ENCODE measurements at places on chromosomes 16 and 17. TPM values are rescaled to one million over a fixed set of nuclear protein-coding genes. Genes with fewer than 3 reads are reported as not detected.

The C16orf96 gene
- 1.6 TPM for total RNA-seq

The CFDP1 gene
- total RNA-seq: 77.3 TPM

The TBC1D3I gene
- 0.46 TPM for total RNA-seq

The PLD6 gene
- total RNA-seq: 0.22 TPM

DNA sequence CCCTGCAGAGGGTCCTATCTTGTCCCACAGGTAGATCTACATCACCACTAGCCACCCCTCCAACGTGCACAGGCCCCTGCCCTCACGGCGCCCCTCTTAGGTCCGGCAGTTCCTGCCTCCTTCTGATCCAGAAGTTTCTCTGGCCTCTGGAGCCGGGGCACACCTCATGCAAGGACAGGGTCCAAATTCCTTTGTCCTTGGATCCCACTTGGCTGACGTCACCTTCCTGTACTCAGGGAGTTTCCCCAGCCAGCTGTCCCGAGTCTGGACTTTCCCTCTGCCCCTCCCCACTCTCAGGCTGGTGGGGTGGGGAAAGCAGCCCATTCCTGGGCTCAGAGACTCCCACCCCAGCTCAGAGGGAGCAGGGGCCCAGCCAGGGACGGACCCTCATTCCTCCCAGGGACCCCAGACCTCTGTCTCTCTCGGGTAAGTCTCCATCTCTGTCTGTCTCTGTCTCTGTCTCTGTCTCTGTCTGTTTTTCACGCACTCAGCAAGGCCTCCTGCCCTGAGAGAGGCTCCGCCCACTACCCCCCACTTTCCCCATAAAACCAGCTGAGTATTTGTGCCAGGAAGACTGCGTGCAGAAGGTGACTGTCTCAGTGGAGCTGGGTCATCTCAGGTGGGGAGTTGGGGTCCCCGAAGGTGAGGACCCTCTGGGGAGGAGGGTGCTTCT, at the start of gene IL32:
Gene IL32, plus strand, starts transcription at position 572 of the 673 bp plus-strand sequence. CDS start 172 bp downstream, outside the sequence.
- no peak for DNase-seq

DNA sequence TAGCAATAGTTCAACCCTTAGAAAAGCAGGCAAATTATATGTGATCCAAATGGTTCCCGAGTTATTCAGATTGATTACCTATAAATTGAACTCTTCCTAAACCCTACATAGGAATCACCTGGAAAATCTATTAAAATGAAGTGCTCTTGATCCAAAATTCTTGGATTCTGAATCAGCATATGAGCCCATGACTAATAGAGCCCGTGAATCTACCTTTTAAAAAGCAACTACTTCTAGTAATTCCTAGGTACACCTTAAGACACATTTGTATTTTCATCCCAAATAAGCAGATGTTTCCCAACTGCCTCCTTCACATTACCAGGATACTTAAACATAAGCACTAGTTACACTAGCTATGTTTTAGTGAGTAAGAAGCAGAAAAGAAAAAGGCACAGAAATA, 1171.0 kb upstream of the GOT2 start:
- no peak for DNase-seq

DNA sequence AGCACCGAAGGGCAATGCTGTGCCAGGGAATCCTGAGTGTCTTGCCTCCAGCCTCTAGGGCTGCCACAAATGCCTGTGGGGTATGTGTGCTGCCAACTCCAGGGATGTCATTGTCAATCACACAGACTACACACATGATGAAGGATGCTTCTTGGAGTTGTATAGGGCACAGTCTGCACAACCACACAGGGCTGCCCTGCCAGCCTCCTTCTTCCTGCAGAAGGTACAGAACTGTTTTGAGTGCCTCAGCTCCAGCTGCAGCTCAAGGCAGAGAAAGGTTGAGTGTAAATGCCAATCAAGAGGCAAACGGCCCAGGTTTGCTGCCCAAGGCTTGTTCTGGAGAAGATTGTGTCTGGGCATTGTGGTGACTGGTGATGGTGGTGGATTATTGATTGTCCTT, 15.6 kb downstream of the SCNN1B start:
- DNase-seq: no peak

- no peak for DNase-seq
Measured at GRCh38 chr17:6374271-6374691, 60.6 kb downstream of the AIPL1 start.

DNA sequence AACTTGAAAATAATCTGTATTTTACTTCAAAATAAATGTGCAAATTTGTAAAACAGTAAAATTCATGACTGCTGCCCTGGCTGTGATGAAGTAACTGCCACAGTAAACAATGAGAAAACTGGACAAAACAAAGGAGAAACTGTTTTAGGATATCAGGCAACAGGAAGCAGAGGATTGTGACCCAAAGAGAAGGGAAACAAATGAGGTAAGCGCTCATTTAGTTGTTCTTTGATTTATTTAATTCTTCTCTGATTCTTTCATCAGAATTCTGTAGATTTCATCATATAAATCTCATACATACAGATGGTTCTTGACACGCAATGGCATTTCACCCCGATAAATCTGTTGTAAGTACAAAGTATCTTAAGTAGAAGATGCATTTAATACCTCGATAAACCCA, 198.1 kb upstream of the AXIN2 start:
- no peak for DNase-seq

DNA sequence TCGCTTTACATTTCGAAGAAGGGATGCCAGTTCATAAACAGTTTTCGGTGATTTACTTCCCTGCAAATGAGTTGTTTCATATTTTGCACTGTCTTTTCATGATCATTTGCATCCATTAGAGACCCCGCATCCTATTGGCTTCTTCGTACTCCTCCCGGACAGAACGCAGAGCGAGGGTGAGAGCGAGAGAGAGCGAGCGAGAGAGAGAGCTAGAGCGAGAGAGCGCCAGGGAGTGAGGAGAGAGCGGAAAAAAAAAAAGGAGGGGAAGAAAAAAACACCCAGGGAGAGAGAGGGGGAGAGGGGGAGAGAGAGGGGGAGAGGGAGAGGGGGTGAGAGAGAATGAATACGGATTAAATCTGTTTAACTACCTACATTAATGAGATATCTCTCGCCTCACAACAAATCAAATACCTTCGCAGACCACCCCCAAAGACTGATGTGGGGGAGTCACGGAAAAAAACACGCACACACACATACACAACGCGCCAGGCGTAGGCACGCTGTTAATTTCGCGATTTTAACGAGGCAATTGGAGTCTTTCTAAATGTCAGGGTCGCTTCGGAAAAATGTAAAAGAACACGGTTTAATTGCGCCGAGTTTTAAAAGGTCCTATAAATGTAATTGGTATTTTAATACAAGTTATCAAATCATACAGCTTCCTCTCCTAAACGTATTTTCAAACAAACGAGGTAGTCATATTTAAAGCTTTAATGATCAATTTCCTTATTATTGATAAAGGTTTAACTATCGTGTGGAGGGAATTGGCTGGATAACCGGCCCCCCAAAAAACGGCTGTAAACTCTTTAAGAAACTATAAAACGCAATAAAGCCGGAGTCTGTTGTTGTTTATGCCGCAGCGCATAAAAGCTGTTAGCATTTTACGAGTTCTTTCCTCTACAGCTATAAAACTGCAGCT, at the start of gene HOXB8:
Gene HOXB8, minus strand, starts transcription at position 246 of the 916 bp plus-strand sequence. CDS start 588 bp downstream, outside the sequence.
- no peak for DNase-seq

DNA sequence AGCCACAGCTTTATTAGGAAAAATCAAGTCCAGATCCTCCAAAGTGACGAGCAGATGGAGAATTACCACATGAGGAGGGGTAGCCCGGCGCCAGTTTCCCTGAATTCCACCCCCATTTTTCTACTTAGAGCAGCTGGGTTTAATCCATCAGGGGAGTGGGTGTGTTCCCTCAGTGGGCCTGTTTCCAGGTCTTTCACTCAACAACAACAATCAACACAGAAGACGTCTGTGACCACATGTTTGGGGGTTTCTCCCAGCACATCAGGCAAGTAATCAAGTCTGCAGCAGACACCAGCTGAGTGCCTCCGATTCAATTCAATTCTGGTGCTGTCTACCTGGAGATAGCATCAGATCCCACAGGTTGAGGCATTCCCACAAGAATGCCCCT, 6.8 kb downstream of the SLC6A2 start:
- no peak for DNase-seq

Data from H1 (cell line).